ENCODE measurements at places on chromosomes 1 and 21. TPM values are rescaled to one million over a fixed set of nuclear protein-coding genes. Genes with fewer than 3 reads are reported as not detected.

- DNase-seq = no peak
Observed at GRCh38 chr1:115065021-115065420, 24.3 kb downstream of the TSPAN2 start.

Gene FBXO42
- 17.9 TPM for polyA plus RNA-seq

DNA sequence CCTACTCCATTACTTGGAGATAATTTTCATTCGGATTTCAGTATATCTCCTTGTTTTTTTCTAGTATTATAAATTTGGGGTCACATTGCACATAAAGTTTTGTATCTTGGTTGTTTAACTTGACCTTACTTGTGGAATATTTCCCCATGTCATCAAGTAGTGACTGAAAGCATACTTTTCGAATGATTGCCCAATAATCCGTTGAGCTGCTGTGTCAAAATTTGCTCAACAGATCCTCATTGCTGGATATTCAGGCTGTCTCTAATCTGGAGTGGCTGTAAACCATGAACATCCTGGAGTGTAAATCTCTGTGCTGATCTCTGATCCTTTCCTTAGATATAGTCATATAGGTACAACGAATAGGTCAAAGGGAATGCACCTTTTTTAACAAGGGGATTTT, 4.9 kb downstream of the NIPAL3 start:
- DNase-seq = no peak

Gene ELAPOR1
- 0.31 TPM for polyA plus RNA-seq

Data from muscle of back (tissue), 13 donors.